Psoas muscle (tissue), 8 donors: ENCODE measurements at places on chromosomes 1 and 21. TPM values are rescaled to one million over a fixed set of nuclear protein-coding genes. Genes with fewer than 3 reads are reported as not detected.

- no peak for DNase-seq
These were observed 79.4 kb downstream of the S1PR1 start for GRCh38 chr1:101316256-101316655.

DNA sequence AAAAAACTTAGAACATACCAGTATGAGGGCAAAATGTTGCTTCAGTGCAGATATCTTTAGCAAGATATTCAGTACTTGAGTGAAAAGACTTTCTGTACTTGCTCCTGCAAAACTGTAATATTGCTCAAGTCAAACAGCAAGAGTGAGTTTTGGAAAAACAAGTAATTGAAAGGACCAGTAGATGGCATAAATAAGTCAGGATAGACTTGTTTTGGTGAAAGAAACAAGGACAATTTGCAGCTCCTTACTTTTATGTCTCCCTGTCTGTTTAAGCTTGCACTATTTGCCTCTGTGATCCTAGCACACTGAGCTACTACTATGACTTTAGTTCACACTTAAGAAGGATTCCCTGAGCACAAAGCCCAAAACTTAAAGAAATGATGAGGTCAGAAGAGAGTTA lies 39.1 kb downstream of the IFI44 start:
- no peak for DNase-seq

DNA sequence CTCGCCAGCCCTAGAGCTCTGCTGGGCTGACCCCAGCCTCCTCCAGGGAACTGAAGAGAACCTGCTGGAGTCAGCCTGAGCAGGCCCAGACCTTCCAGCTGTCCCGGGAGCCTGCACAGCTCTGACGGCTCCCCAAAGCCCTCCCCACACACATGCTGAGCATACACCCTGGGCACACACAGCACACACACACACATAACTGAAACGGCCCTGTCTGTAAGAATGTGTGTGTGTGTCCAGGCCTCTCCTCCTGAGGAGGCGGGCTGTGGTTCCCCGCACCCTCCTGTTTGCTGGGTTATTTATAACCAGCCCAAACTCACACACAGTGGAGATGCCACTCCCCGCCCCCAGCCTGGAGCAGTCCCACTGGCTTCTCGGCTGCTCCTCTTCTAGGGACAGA lies 20.2 kb downstream of the SDC3 start:
- no peak for DNase-seq

DNA sequence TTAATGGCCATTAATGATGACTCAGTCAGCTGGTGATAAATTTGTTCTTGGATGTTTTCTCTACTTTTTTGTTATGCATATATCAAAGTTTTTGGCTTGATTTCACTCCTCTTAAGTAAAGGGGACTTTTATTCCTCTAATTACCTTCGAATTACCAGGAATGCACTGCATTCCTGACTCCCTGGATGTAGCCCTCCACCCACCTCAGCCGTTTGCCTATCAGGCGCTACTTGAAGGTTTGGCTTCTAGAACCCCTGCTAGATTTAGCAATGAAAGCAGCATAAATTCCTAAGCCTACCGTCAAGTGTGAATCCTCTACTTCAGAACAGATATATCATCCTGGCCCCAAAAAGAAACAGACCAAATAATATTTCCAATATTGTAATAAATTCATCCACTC lies 387.8 kb upstream of the ADGRL2 start:
- no peak for DNase-seq

VWA1 gene
- 4.1 TPM for polyA plus RNA-seq

SLC6A9 gene
- polyA plus RNA-seq, result 0.28 TPM
